ENCODE measurements at places on chromosomes 3 and 15.

DNA sequence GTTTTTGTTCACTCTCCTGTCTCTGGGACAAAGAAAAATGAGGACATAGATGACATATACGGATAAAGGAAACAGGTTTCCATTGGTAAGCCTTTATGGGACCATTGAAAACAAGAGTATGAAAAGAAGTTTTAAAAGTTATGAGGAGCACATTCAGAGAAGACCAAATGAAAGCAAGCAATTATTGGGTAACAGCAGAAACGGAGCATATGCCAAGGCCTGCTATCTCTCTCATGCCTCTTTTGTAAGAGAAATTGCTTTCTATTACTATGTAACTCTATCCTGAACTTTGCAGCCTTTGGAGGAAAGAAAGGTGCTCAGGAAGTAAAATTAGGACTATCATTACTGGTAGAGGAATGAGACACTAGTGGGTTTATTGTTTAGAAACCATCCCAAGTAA lies 14.9 kb upstream of the DPH6 start:
- DNase-seq, result no peak

DNA sequence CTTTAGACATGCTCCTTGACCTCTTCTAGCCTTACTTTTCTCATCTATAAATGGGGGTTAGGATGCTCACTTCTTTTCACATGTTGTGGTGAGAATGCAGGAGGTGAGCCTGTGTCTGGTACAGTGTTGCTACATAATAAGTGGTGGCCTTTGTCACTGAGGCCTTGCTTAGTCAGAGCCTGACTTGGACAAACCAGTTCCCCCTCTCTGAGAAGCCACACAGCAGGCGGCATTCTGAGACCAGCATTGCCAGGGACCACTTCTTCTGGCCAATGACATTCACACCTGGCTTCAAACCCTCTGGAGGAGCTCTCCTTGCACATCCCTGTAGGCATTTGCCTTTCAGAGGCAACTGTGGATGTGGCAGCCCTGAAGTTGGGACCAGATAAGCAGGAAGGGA lies 95.7 kb downstream of the MINAR1 start:
- no peak for DNase-seq

- DNase-seq, result no peak
These were observed 23.4 kb downstream of the GOLIM4 start for GRCh38 chr3:168072323-168072650.

DNA sequence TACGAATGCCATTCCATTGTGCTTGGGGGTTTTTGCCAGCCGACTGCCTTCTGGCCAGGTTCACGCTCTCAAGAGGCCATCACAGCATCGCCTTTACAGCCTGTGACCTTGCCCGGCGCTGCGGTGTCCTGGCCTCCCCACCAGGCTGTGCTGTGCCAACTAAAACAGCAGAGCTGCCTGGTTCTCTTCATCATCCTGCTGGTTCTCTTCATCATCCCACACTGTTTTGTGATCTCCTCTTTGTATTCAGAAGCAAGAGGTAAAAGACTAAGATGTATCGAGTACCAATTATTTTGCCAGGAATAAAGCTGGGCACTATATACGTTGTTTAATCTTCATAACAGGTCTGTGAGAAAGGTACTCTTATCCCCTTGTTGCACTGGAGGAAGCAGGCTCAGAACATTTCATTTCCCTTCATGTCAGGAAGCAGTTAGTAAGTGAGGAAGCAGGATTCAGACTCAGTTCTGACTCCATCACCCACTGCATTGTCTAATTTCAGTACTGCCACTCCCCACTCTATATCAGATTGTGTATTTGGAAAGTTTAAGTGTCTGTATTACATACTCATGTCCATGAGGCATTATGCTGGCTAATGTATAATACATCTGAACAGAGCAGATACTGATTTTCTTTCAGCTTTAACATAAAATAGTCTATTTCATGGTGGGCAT lies 92.7 kb downstream of the LRRC28 start:
- DNase-seq, result no peak
